ENCODE measurements at places on chromosomes 1 and 21.

DNA sequence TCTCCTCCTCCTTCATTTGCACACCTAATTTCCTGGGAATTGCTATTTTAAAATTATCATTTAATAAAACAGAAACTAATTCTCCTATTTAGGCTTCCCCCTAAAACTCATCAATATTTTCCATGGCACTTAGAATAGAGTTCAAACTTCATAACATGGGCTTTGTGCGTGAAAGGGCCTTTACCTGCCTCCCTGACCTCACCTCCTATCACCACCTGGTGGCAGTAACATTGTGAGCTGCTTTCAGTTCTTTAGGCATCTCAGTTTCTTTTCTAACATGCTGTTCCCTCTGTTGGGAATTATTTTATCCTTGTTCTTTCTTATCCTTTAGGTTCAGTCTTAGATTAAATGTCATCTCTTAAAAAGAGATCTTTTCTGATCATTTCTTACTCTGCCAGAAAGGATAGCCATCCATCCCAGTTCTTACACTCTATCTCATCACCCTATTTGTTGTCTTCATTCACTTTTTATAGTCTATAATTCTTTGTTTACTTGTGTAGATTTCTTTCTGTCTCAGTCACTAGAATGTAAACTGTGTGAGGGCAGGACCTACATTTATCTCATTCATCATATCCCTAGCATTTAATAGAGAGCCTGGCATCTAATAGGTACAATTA, 133.8 kb upstream of the KIAA1614 start:
- no peak for DNase-seq

GRCh38 chr1:202225131-202225530, 31.5 kb downstream of the LGR6 start:
- no peak for DNase-seq

DNA sequence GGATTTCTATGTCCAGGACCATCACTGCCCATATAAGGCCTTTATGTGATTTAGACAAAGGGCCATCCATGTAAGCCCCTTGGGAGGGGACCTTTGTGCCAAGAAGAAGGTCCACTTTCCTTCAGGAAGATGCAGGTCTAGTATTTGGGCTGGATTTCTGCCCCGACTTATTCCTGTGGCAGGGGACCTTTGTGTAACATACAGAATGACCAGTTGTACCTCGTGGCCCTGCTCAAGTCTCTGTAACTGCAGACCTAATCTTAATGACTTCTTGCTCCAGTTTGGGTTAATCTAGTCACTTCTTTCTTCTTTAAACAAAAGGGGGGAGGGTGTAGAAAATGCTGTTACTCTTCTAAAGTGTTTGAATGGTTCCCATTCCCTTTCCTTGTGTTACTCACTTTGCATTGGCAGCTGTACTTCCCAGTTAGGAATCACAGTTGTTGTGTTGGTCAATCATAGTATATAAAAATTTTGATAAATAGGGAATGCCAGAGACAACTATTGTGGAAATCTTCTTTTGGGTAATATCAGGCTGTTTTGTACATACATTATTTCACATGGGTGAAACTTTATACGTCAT, 54.2 kb downstream of the MIGA1 start:
- no peak for DNase-seq

- no peak for DNase-seq
These were observed 117.1 kb downstream of the DSCAM start for GRCh38 chr21:40729761-40730425.

- DNase-seq = no peak
These were observed 8.8 kb downstream of the KAZN start for GRCh38 chr1:14607295-14607694.

DNA sequence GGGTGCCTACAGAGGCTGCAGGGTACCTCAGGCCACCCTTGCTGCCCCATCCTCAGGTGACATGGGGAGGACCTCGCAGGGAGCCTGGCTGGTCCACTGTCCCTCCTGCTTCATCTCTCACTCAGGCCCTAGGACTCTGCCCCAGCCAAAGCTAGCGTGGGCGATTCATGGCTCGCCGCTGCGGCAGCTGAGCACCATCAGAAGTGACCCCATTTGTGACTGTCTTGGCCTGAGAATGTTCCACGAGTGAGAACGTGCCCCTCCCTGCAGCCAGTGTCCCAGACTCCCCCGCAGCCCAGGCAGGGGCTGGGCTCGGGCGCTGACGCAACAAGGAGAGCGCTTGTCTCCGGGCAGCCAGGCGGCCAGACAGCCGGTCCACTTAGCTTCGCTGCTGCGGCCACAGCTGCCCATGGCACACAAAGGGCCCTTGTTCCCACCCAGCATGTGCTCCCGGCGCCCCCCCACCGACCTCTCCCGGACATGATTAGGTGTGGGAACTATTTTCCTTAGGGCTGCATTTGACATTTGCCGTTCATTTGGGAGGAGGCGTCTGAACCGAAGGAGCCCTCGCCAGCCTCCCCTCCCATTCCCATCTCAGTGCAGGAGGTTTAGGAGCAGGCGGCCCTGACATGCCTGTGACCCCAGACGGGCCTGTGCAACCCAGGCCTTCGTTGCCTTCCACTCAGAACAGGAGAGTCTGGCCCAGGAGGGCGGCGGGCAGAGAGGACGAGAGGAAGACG, 19.3 kb upstream of the POFUT2 start:
- no peak for DNase-seq

Measured in inflammatory macrophage treated with lipopolysaccharide for 4 hours (primary cell).